ELR (cell line): ENCODE measurements at places on chromosomes 16 and 17.

DNA sequence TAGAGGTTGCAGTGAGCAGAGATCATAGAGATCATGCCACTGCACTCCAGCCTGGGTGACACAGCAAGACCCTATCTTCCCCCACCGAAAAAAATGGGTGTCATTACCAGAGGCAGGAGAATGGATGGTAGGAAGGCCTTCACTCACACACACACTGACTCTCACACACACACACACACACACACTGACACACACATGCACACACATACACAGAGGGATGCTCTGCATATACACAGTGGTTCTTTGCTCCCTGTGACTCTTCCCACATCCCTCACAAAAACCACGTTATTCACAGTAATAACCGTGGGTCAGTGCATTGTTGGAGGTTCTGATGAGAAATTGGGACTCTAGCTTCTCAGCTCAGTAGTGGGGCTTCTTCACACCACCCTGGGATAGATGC lies 300.2 kb upstream of the N4BP1 start:
- no peak for DNase-seq

DNA sequence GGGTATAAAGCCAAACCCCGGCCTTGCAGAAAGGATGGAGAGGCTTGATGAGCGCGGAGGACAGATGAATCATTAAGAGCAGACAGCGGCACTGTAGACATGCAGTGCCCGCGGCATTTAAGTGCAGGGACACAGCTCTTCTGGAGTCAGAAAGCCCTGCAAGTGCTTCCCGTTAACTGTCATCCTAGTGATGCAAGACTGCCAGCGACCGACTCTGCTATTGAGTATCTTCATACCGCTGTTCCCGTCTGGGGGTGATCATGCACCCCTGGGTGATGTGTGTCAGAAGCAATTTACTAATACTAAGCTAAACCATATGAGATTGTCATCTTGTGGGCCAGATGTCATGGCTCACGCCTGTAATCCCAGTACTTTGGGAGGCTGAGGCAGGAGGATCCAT lies 101.0 kb downstream of the ABCC6 start:
- DNase-seq, result no peak

- peak; percentile 69 for DNase-seq
These were observed 9.2 kb upstream of the TVP23A start for GRCh38 chr16:10827691-10828341.

DNA sequence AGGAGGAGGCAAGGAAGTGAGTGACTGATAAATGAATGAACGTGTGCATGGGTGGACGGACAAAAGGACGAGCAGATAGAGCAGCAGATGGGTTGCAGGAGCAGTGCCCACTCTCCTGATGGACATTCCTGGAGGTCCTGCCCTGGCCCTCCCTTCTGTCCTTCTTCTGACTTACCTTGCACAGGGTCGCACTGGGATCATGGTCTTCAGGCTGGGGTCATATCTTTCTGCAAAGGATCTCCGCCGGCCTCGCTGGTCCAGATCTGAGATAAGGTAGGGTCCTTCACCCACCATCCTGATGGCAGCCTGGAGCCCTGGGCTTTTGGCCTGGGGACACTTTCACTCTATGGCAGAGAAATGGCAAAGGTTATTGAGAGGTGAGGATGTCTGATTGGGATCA lies 9.7 kb downstream of the ABCC12 start:
- no peak for DNase-seq

DNA sequence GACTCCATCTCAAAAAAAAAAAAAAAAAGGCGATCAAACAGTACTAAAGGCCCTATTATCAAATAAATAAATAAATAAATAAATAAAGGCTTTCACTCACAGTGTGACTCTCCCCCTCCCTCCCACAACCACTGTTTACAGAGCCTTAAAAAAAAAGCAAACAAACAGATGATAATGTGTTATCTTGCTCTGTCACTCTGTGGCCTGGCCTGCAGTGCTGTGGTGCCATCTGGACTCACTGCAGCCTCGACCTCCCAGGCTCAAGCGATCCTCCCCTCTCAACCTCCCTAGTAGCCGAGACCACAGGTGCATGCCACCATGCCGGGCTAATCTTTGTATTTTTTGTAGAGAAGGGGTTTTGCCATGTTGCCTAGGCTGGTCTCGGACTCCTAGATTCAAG lies 8.1 kb upstream of the NAGLU start:
- no peak for DNase-seq

DNA sequence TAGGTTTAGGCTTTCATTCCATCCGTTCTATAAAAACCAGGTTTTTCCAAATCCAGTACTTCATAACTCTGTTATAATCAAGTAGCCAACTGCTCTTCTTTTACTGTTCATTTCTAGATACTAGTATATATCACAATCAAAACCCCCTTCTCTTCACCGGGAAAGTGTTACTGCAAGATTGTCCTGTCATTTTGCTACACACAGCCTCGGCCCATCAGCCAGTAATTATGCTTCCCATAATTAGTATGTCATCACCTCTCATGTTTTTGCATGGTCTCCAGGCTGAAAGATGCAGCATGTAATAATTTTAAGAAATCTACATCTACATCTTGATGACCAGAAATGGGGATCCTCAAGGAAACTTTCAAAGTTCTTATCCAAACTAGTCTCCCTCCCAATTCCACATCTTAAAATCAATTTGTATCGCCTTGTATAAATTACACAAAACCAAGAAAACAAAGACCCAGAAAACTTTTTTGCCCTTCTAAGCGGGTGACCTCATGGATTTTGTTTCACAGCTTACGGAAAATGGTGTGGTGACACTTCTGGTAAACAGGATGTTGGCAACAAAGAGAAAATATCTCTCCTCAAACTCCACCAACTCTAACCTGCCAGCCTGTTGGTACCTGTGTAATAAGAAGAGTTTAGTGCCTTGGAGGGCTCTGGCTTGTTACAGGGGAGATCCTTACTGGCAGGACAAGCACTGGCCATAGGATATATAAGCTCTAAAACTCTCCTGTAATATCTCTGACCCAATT lies 9.3 kb downstream of the TACO1 start:
- DNase-seq, result no peak

DNA sequence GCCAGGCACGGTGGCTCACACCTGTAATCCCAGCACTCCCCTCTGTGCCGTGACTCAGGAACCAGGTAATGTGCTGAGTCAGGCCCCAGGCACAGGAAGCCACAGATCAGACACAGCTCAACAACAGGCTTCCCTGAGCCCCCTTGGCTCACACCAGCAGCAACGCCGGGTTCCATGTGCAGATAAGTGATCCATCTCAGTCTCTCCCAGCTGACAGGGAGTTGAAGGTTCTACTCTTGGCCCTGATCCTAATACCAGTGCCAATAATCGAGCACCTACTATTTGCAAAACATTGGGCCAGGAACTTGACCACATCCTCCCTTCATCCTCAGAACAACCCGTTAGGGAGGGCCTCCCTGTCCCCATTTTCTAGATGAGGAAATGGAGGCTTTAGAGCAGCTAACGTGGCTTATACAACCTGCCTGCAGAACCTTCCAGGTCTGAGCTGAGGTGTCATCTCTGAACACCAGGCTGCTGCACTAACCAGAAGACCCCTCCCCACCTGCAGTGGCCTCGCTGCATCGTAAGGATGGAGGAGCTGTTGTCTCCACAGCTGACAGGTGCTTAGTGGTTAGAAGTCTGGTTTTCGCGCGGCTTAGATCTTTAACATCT lies 64.8 kb upstream of the AMZ2 start:
- DNase-seq, result no peak

DNA sequence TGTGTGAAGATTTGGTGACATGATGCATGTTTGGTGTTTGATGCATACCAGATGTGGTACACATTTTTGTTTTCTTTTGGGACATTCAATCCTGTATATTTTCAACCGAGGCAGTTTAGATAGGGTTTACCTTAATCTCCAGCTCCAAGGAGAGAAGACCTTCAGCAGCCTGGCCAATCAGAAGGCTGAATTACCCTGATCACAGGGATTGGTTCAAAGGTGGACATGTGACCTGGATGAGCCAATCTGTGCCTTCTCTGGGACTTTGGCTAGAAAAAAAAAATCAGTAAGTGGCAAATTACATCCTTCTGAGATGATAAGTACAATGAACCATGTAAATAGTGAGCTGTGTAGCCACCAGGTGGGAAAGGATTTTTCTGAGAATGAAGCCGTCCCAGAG lies 205.1 kb downstream of the SHISA9 start:
- DNase-seq, result no peak

DNA sequence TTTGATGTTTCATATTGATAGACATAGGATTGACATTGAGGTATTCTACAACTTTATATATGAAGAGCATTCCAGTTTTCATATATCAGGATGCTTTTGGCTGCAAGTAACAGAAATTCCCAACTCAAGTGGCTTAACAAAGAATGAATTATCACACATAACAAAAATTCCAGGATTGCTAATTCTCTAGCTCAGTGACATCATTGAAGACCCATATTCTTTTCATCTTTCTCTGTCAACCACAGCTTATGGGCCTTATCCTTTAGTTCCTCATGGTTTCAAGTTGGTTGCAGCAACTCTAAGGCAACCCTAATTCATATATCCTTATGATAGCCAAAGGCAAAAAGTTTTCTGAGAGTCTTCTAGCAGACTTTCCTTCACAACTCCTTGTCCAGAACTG lies 91.5 kb upstream of the HAS3 start:
- DNase-seq, result no peak

- DNase-seq, result no peak
These were observed 12.0 kb upstream of the HOXB13 start for GRCh38 chr17:48740537-48740936.

DNA sequence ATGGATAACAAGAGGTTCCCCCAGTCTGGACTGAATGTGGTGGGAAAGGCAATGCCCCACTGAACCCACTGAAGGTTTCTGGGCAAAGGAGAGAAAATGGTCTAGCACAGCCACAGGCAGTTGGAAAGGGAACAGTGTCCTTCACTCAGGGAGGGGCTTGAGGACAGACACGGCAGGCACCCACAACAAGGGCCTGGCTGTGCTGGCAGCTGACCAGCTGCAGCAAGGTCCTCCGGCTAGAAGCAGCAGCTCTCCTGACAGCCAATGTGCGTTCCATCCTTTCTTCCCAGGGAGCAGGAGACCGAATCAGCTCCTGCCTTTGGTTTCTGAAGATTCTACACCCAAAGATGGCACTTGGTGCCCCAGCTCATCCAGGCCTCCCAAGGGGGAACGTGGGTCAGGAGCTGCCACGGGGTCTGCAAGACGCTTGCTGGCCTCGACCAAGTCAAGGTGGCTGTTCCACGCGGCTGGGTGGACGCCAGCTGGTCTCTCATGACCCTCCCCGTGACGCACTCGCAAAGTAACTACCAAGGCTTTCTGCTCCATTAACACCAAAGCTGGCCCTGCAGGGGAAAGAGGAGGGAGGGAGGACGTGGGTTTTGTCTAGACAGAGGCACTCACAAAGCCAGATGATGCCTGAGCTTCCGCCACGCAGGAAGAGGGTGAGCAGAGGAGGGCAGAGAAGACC lies 11.1 kb downstream of the ABR start:
- DNase-seq, result no peak

GRCh38 chr16:63005356-63005755 lies 969.1 kb upstream of the CDH8 start:
- no peak for DNase-seq

DNA sequence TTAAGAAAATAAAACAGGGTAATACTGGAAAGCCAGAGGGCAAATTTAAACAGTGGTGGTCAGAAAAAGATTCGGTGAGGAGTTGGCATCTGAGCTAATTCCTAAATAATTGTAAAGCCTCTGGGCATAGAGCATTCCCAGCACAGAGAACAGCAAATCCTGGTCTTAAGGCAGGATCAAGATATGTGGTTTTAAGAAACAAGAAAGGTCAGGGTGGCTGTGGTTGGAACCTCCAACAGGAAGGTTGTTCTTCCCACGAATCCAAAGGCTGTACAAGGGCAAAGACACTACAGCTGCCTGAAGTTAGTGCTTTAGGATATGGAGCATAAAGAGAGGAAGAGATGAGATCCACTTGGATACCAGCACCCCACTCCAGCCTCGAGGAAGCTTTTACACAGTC lies 114.6 kb downstream of the ZNF18 start:
- DNase-seq, result no peak

GRCh38 chr17:76397687-76398522 lies 13.5 kb downstream of the SPHK1 start:
- DNase-seq, result peak; percentile 93

DNA sequence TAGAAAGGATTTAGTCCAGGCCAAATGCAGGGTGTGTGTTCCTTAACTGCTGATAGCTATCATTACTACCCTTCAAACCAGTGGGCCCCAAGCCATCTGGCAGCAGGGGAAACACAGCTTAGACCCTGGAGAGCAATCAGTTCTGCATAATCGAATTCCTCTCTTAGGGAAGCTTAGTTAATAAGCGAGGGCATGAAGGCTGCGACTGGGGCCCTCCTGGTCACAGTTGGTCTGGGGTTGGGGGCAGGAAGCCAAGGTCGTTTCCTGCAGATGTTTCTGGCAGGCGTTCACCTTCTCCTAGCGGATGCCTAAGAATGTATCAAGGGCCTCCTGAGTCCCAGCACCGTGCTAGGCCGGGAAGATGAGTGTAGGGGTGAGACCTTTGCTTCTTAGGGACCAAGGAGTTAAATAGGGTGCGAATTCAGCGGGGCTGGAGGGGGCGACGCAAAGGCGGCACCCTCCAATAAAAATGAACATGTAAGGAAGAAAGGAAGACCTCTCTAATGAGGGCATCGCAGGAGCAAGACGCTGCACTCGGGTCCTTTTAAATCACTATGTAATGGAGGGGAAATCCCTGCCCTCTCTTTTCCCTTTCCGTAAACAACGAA lies 16.5 kb upstream of the EEF2K start:
- DNase-seq, result peak; percentile 46

DNA sequence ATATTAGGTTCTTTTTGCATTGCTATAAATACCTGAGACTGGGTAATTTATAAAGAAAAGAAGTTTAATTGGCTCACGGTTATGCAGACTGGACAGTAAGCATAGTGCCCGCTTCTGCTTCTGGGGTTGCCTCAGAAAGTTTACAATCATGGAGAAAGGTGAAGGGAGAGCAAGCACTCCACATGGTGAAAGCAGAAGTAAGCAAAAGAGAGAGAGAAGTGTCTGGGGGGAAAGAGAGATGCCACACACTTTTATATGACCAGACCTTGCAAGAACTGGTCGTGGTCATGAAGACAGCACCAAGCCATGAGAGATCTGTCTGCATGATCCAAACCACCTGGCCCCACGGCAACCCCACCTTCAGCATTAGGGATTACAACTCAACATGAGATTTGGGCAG lies 45.4 kb downstream of the KCNJ16 start:
- no peak for DNase-seq

DNA sequence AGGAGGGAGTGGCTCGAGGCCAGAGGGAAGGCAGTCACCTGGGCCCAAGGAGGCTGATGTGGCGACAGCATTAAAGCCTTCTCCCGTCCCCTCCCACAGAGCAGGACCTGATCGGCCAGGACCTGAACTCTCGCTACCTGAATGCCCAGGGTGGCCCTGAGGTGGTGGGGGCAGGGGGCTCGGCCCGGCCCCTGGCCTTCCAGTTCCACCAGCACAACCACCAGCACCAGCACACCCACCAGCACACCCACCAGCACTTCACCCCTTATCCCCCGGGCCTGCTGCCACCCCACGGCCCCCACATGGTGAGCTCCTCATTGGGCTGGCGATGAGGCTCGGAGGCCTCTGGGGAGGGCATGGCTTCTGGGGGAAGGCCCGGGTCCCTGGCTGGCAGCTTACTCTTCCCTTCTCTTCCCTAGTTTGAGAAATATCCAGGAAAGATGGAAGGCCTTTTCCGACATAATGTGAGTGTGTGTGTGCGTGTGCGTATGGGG lies 6.4 kb downstream of the FBRS start:
- DNase-seq, result no peak
